ENCODE measurements at places on chromosomes 1 and 21. TPM values are rescaled to one million over a fixed set of nuclear protein-coding genes. Genes with fewer than 3 reads are reported as not detected.

- no peak for DNase-seq
Measured at GRCh38 chr21:41641510-41641815, 125.4 kb downstream of the RIPK4 start.

DNA sequence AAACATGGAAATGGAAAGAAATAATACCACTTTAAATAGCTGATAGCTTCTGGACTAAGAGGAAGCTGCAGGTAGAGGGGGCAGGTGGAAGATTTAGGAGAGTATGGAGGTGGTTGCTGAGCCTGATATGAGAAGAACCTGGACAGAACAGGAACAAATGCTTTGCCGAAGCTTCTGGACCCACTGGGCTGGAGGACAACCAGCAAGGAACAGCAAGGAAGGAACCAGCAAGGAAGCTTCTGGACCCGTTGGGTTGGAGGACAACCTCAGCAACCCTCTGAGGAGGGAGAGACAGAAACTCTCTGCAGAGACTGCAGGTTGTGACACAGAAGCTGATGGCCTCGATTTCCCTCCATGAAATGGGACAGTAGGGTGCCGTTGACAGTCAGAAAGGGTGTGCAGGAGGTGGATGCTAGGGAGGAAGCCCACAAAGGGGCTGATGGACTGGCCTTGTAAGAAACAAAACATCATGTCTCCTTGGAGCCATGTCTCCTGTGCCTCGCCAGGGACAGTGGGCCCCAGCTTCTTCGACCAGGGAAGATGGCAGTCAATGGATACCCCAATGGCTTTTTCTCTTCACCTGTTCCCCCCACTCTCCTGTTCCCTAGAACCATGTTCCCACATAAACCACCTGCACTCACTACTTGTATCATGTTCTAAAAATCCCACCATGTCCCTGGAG lies 8.3 kb upstream of the WNT3A start:
- DNase-seq, result no peak

- no peak for DNase-seq
Measured at GRCh38 chr1:29133861-29134694, 10.4 kb upstream of the TMEM200B start.

DNA sequence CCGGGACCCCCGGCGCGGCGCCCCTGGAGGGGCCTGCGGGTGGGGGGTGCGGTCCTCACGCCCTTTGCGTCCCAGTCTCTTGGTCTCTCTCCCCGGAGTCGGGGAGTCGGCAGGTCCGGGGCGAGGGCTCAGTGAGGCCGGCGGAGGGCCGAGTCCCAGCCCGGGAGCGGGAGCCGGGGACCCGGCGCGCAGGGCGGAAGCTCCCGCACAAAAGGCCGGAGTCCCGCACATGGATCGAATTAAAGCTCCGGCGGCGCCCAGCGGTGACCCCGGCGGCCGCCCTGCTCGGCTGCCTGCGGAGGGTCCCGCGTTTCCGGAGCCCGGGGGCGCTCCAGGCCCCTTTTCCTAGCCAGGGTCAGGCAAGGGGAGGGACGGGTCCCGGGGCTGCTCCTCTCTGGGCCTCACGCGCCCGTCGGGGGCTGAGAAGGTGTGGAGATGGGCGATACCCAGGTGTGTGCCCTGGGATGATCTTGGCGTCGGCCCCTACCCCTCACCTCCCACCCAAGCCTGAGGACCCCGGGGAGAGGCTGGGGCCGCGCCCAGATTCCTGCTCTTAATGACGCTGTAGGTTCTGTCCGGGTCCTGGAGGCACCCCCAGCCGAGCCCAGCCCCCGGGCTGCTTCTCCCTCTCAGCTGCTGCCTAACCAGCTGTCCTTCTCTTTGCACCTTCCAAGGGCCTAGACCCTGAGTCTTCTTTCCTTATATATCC lies 512 bp downstream of the FBLIM1 start:
- DNase-seq, result no peak

DNA sequence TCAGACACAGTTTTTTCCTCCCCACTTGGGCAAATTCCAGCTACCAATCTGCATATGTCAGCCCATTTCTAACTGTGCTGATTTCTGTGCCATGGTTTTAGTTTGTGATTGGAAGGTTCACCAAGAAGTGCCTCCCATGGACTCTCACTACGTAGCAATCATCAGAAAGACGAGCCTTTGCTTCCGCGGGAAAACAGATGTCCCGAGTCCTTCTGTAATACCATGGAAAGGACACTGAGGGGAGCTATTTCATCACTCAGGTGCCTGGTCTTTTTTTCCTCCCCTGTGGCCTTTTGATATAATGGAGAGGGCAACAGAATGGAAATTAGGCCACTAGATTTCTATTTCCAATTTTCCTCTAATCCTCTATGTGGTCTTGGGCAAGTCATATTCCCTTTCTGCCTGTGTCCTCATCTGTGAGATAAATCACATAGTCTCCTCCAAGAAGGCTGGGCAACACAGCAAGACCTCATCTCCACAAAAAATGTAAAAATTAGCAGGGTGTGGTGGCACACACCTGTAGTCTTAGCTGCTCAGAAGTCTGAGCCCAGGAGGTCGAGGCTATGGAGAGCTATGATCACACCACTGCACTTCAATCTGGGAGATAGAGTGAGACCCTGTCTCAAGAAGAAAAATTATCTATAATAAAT lies 24.8 kb downstream of the LEMD1 start:
- peak; percentile 26 for DNase-seq

DNA sequence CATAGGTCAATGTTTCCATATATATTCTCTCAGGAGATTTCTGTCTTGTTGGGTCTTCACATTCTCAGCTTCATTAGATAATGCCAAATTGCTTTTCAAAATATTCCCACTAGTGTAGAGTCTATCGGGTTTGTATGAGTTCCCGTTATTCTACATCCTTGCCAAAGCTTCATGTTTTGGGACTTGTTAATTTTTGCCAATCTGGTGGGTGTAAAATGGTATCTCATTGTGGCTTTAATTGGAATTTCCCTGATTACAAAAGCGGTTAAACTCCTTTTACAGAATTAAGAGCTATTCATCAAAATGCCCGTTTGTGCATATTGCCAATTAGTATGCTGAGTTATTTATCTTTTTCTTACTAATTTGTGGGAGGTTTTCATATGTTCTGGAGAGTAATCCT lies 708.4 kb upstream of the ADAMTS5 start:
- no peak for DNase-seq

Gene RHEX
- 1.6 TPM for total RNA-seq

DNA sequence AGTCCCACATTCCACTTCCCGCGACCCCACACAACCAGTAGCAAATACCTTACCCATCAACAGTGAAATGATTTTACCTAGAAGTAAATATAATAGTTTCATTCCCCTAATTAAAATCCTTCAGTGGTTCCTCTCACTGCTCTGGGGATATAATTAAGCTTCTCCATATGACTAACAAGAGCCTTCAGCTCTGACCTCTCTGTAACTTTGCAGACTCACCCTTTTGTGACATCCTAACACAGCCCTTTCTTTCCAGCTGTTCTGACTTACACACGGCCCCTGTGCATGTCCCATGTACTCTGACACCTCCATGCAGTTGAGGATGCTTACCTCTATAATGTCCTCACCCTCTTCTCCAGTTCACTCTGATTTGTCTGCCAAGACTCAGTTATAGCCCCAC lies 137.3 kb upstream of the SPAG17 start:
- DNase-seq, result no peak

- DNase-seq, result no peak
Measured at GRCh38 chr1:219806642-219807041, 121.7 kb downstream of the SLC30A10 start.

Data from T-cell (primary cell).